Activated naive CD4-positive, alpha-beta T cell treated with Interleukin-2 at 50 U/mL for 16 hours (primary cell): ENCODE measurements at places on chromosomes 5 and 9.
A peak's percentile ranks its signal among the peaks of the same experiment; 100 is the strongest.

DNA sequence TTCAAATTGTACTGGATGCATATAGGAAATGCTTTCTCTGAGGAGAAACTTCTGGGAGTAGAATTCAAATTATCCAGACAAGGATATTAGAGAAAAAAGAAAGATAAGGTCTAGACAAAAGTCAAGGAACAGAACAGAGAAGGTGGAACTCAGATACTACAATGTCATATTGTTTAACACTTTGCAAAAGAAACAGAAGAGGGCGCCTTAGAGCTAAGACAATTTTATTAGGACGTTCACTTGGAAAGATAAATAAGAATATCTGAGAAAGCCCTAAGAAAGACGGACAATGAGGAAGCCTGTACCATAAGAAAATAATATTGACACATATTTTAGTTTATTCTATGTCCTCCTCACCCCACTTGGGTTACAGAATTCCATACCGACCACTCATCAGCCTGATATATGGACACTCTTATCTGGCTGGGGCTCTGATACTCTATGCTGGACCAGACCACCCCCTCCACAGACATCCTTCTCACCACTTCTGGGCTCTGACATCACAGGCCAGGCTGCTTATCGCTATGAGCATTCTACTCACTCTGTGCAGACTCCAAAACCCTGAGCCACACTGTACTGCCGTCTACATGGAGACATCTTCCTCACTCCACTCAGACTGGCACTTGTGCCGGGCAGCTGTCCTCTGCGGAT, 9.1 kb upstream of the AK3 start:
- DNase-seq = no peak

DNA sequence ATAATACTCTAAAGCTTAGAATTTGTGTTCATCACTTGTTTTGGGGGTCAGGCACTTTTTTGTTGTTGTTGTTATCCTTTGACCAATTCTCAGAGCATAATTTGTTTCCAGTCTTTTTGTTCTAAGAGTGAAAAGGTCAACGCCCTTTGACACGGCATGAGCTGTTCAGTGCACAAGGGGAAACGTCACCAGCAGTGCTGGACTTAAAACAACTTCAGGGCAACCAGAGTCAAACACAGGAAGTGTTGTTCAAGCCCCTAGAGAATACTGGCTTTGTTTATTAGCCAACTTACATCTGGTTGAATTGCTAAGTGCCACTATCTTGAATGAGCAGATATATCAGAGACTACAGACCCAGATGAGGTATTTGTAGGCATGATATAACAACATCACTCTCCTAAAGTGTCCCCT, 368.9 kb downstream of the TMEM161B start:
- DNase-seq = no peak

- no peak for DNase-seq
Observed at GRCh38 chr5:119322312-119322947, 33.4 kb upstream of the TNFAIP8 start.

- DNase-seq = no peak
Observed at GRCh38 chr5:10290438-10290837, 17.3 kb downstream of the CMBL start.

- no peak for DNase-seq
Observed at GRCh38 chr9:91486699-91487497, 63.3 kb upstream of the NFIL3 start.

DNA sequence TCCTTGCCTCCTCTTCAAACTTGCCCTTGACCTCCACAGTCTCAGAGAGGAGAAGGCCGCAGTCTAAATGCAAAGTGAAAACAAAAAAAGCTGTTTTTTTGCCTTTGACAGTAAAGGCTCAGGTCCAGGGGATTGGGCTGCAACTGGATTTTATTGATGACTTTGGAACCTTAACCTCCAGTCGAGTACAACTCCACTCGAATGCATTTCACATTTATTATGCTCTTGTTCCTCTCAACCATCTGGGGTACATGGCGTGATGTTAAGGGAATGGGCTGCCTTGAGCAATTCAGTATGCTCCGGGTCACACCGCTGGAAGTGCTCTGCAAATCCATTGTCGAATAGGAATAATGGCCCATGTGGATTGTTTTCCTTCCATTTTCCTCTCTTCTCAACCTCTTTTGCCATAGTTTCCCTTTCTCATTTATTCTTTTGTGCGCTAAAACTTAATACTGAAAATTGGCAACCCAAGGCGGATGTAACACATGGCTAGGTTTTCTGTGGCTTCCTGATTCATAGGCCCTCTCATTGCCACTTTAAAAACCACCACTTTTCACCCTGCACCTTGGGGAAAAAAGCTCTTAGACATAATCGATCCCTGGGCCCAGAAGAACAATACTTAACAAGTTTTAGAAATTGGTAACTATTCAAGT, 34.3 kb downstream of the ITK start:
- no peak for DNase-seq

GRCh38 chr9:108142504-108143201, 653.1 kb upstream of the KLF4 start:
- no peak for DNase-seq

DNA sequence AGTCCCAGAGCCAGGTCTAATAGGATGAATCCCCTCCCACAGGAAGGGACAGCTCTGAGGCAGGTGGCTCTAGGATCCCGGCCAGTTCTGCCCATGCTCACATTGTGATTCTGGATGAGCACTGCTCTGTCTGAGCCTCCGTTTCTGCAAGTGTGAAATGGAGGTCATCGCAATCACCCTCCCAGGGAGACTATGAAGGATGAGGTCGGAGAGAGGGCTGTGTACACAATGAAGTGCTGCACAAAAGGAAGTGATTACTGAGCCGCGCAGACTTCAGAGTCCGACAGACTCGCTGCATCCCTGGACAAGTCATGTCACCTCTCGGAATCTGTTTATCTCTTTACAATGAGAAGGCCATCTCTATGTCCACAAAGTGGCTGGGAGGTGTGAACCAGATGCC, 21.7 kb downstream of the LHX6 start:
- no peak for DNase-seq

DNA sequence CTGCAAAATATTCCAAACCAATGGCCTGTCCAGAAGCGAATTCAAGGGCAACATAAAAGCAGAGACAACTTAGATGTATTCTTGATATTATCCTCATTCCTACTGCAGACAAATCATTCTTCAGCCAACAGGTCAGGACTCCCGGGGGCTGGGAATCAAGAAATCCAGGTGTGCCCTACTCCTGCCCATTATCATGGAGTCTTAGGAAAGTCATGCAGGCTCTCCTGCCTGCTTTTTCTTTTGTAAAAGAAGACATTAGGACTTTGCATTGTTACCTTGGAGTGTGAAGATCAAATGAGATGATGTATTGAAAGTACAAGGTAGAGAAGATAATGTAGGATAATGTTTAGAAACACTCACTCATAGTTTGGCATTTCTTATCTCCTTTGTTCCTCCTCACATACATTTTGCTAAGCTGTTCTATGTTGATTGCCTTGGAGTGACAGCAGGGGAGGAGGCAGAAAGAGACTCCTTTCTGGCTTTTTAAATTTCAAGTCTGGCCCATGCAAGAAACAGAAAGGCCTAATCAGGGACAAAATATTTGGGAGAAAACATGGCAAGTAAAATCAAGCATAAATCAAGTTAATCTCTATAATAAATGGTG, 113.8 kb downstream of the SV2C start:
- DNase-seq = no peak

GRCh38 chr9:102499468-102499867, 495.7 kb upstream of the CYLC2 start:
- no peak for DNase-seq

DNA sequence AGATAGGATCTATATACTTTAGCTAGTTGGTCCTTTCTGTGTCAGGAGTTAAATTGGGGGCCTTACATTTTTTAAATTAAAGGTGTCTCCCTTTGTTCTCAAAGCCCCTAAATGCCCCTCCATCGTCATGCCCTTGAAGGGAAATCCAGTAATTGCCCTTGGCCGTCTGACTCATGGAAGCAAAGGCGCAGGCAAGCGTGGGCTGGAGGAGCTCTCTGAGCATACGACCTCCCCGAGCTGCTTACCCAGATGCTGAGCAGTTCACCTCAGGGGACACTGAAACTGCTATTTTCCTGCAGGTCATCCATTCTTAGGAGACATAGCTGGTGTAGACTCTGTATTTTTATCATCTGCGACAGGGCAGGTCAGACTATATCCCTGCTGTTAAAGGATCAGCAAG, 23.0 kb downstream of the PCSK1 start:
- no peak for DNase-seq

- no peak for DNase-seq
Observed at GRCh38 chr5:172887692-172888091, 53.6 kb downstream of the ERGIC1 start.

- DNase-seq = no peak
Observed at GRCh38 chr9:794386-794785, 47.1 kb upstream of the DMRT1 start.

GRCh38 chr9:128823903-128824406, 5.6 kb downstream of the SPOUT1 start:
- DNase-seq = no peak

DNA sequence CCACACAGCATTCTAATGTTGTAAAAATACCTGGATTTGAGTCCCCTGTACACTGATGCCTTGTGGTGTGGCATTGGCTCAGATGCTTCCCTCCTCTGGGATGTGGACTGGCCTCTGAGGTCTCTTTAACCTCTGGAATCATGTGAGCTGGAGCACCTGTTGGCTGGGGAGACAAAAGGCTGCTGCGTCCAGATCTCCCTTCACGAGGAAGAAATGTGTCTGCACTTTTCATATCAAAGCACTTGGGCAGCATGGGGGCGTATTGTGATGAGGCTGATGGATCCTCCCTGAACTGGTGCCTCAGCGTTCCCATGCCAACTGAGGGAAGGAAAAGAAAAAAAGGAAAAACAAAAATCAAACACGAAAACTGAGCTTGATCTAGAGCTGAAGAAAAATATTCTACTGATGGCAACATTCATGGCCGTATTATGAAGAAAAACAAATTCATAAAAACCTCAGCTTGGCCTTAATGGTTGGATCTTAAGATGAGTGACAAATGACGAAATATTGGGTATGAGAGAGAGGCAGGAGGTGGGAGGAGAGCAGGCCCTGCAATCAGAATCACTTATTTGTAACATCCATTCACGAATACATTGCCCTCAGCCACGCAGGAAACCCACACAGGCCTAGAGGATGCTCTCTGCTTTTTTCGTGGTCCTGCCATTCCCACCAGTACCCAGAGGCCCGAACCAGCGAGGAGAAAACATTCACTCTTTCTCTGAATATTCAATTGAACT, 26.2 kb downstream of the GRIA1 start:
- DNase-seq = no peak

GRCh38 chr5:131379723-131380122, 115.9 kb downstream of the CDC42SE2 start:
- DNase-seq = peak; percentile 72

GRCh38 chr5:4101189-4101588, 505.6 kb downstream of the IRX1 start:
- no peak for DNase-seq

- DNase-seq = no peak
Observed at GRCh38 chr5:94888674-94889073, 270.2 kb downstream of the SLF1 start.

- DNase-seq = no peak
Observed at GRCh38 chr5:81820863-81821262, 70.0 kb upstream of the SSBP2 start.

GRCh38 chr9:38416461-38416860, 7.8 kb downstream of the IGFBPL1 start:
- DNase-seq = no peak
